ENCODE measurements at places on chromosomes 11 and 22.

DNA sequence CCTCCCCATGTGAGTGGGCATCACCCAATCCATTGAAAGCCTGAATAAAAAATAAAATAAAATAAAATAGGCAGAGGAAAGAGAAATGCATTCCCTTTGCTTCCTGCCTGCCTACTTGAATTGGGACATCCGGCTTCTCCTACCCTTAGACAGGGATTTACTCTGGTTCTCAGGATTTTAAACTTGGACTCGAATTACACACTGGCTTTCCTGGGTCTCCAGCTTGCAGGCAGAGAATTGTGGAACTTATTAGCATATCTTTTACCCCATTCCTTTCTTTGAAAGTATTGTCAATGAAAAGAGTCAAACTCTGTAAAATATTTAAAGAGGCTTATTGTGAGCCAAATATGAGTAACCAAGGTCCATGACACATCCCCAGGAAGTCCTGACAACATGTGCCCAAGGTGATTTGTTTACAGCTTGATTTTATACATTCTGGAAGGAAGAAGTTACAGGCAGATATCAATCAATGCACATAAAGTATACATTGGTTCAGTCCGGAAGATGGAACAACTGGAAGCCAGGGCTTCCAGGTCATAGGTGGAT, 78.4 kb upstream of the CCDC90B start:
- DNase-seq: no peak

- no peak for DNase-seq
These were observed 186.4 kb downstream of the BLID start for GRCh38 chr11:121929581-121929980.

DNA sequence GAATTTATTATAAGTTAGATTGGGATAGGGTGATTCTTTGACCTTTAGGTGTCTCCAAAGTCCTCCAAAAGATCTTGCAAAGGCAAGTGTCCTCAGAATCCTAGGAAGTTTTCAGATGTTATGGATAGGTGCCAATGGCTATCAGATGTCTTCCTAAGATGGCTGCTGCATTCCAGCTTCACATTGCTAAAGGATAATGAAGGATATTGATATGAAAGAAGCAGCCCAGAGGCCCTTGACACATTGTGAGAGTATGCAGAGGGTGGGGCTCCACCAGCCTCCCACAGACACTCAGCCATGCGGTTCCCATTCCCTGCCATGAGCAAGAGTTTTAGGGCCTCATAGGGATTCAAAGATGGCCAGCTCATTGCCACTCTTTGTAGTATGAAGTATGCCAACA, 22.3 kb upstream of the GLYATL2 start:
- no peak for DNase-seq

- no peak for DNase-seq
These were observed 547.4 kb downstream of the MIAT start for GRCh38 chr22:27204817-27205216.

GRCh38 chr11:9853929-9854552, 190.2 kb downstream of the SWAP70 start:
- DNase-seq: no peak

- peak; percentile 64 for DNase-seq
These were observed at the start of gene ADM2 for GRCh38 chr22:50481440-50482106. Gene ADM2 (plus strand): TSS chr22:50481543. CDS start chr22:50481848, 305 bp downstream.

- no peak for DNase-seq
These were observed 14.7 kb upstream of the GNAZ start for GRCh38 chr22:23055449-23056179.

DNA sequence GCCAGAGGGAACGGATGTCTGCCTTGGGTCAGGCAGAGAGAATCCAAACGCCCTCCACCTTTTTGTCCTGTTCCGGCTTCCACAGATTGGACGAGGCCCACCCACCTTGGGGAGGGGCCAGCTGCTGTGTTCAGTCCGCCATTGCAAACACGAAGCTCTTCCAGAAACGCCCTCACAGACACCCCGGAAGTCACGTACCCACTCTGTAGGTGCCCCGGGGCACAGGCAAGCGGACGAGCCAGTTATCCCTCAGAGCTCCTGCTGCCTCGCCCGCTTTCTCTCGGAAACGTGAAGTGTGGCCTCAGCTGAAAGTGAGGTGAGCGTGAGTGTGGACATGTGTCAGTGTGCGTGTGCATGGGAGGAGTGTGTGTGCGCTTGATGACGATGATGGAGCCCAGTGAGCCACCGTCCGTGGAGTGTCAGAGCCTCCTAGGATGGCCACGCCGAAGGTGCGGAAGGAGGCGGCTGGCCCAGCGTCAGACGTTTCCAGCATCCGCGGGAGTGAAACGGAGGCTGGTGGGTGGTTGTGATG, 869.2 kb downstream of the TBC1D22A start:
- DNase-seq: no peak

DNA sequence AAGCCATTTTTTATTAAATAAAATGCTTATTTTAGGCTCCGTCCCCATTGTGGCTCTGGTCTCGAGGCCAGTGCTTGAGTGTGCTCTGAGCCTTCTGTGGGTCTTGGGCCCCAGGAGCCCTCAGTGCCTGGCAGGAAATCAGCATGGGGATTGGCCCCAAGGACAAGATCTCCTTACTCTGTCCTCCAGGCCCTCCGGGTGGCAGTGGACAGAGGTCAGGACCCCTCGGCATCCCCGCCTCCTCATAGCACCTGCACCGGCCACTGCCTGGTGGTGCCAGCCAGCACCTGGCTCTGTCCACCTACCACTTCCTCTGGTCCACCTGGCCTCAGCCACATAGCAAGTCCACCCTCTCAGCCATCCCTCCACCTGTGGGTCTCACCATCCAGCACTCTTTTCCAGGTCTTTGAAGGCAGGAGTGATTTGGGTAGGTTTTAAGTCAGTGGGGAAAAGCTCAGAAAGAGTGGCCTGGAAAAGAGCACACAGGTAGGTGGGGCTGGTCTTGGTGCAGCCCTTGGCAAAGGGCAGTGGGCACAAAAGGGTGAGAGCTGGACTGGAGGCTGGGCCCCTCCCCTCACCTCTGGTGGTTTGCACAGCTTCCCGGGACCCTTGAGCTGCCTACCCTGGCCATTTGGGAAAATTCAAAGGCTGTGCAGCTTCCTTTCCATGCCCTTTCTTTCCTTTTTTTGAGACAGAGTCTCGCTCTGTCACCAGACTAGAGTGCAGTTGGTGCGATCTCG, 3.5 kb downstream of the CLDN5 start:
- DNase-seq: no peak

DNA sequence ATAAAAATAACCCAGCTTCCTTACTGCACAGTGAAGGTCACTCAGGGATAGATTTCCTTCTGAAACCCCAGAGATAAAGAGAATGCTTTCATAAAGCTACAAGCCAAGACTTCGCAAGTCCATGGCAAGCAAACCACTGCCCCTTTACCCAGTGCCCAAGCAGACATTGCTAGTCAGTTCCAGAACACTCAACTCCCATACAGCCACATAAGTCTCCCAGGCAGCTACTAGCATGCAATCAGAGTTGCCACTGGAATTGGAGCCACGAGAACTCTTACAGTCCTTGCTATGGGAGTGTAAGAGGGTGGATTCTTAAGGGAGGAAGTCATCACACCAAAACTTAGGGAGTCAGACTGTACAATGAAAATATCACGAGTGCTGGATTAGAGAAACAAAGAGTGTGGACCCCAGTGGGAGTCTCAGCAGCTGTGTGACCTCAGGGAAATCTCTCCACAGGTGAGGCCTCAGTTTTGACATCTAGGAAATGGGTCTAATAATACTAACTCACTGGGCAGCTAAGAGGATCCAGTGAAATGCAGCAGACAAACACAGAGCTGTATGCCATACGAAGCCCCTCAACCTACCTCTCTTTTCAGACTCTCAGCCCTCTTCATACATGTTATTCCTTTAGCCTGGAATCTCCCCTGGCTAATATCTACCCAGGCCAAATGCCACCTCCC, 526.6 kb downstream of the MN1 start:
- no peak for DNase-seq

- DNase-seq: peak; percentile 52
These were observed 132.7 kb upstream of the RCN1 start for GRCh38 chr11:31958076-31958735.

GRCh38 chr11:129639300-129639699, 176.3 kb upstream of the TMEM45B start:
- DNase-seq: peak; percentile 29

DNA sequence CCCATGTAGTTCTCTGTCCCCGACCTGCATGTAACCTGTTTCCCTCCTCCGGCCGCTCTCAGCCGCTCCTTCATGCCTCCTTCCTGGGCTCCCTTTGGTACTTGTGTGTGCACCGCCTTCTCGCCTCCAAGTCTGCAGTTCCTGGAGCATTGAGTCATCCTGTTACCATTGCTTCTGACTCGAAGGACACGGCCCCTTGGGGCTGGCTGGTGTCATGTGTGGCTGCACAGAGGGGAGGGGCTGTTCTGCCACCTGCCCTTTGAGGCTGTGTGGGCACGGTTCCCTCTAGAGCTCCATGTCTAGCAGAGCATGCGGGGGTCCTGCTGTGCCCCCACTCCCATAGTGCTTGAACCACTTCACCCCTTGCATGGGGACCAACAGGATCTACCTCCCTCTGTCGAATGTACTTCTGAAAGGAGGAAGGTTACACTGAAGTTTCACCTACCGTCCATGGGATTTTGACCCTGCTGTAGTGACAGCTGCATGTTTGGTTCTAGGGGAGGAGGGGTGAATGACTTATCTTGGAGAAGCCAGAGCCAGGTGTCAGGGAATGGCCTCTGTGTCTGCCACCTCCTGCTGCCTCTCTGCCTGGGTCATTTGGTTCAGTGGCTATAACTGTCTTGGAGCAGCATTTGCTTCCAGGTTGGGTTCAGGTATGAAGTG, 39.6 kb downstream of the BCR start:
- DNase-seq: peak; percentile 70

- no peak for DNase-seq
These were observed 140.4 kb downstream of the WNT7B start for GRCh38 chr22:45836418-45837169.

DNA sequence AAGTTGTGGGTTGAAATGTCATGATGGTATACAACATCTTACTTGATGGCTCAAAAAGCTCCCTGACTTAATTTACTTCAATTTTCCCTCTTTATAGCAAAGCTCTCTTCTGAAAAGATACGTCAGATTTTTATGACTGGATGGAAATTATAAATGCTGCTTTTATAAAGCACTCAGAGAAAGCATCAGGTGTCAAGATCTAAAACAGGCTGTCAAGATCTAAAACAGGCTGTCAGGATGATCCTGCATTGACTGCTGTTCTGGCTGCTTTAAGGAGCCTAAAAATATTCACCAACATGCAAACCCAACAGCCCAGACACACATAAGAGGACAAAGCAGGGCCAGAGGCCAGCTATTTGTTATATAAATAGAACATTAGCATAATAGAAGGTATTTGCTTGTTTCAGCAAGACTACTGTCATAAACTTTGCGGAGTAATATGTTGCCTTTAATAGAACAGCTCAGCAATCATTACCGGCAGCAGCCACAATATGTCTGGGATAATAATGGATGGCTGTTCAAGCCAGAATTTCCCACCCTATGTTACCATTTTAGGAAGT, 77.3 kb upstream of the ANO5 start:
- no peak for DNase-seq

DNA sequence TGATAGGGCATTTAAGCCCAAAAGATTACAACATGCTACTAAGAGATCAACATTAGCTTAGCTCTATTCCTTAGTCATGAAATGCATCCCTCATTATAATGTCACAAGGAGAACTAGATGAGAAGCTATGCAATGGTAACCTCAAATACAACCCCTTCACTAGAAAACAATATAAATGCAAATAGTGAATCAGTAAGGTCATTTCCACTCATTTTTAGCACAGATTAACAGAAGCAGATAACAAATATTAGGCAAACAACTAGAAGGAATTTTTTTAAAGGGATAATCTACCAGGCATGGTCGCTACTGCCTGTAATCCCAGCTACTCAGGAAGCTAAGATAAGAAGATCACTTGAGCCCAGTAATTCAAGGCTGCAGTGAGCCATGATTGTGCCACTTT, 28.2 kb downstream of the SIK3 start:
- no peak for DNase-seq

DNA sequence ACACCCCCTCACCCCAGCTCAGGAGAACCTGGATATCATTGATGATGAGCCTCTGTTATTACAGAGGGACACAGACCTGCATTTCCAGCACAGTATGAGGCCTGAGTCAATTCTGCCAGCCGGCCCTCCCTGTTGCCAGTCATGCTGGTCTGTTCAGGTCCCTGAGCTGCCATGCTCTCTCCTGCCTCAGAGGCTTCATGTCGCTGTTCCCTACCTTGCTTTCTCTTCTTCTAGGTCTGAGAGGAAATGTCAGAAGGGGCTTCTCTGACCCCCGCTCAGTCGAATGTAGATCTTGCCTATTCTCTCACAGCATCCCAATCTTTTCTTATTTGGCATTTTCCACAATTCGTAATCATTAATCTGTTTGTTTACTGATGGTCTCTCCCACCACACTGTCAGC, 21.8 kb upstream of the ABCC8 start:
- no peak for DNase-seq

- DNase-seq: no peak
These were observed 1151.9 kb downstream of the BRD1 start for GRCh38 chr22:48675830-48676145.

GRCh38 chr11:12706545-12707499, 32.6 kb downstream of the TEAD1 start:
- DNase-seq: no peak

DNA sequence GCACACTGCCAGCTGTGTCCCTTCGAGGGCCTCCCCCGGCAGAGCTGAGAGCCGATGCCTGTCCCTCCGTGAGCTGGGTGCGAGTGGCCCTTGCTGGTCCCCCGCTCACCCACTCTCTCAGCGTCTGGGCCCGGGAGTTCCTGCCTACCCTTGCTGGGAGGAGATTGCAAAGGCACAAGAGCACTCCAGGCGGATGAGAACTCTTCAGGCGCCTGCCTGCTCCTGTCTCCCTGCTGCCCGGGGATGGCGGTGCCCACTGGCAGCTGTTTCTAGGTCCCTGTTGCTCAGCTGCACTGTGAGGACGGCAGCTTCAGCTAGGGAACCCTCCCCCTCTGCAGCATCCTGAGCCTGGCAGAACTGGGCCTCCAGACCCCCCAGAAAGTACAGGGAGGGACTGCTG, 61.1 kb downstream of the FLRT1 start:
- DNase-seq: no peak

DNA sequence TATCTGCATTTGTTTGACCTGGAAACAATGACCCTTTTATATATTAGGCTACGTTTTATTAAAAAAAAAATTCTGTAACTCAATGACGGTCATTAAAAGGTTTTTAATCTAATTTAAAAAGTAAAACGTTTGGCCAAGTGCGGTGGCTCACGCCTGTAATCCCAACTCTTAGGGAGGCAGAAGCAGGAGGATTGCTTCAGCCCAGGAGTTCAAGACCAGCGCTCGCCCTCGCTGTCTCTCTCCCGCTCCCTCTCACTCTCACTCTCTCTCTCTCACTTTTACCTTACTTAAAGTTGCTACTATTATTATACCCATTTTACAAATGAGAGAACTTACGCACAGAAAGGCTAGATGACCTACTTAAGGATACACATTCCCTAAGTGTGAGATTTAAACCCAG, 814 bp upstream of the NARS2 start:
- DNase-seq: no peak

- no peak for DNase-seq
These were observed 9.6 kb upstream of the UCP3 start for GRCh38 chr11:74018331-74019005.

GRCh38 chr22:35517207-35517606, 23.4 kb upstream of the RASD2 start:
- DNase-seq: no peak
